ENCODE measurements at places on chromosomes 6 and 20. TPM values are rescaled to one million over a fixed set of nuclear protein-coding genes. Genes with fewer than 3 reads are reported as not detected.

KCNS1 gene
- not detected for polyA plus RNA-seq

DOK5 gene
- polyA plus RNA-seq: 0.32 TPM

KHDC1 gene
- not detected for polyA plus RNA-seq

LAMA5 gene
- polyA plus RNA-seq: 3.2 TPM

TAF4 gene
- polyA plus RNA-seq: 10.3 TPM

SLC35D3 gene
- not detected for polyA plus RNA-seq

- no peaks in the 10 kb centered on the region for H3K36me3 ChIP-seq
- H3K4me3 ChIP-seq: no peak overlapping the region
- H3K27ac ChIP-seq: no peak overlapping the region
- no peaks in the 10 kb centered on the region for H3K27me3 ChIP-seq
Observed at GRCh38 chr6:43807228-43808061, 37.4 kb downstream of the VEGFA start.

DNA sequence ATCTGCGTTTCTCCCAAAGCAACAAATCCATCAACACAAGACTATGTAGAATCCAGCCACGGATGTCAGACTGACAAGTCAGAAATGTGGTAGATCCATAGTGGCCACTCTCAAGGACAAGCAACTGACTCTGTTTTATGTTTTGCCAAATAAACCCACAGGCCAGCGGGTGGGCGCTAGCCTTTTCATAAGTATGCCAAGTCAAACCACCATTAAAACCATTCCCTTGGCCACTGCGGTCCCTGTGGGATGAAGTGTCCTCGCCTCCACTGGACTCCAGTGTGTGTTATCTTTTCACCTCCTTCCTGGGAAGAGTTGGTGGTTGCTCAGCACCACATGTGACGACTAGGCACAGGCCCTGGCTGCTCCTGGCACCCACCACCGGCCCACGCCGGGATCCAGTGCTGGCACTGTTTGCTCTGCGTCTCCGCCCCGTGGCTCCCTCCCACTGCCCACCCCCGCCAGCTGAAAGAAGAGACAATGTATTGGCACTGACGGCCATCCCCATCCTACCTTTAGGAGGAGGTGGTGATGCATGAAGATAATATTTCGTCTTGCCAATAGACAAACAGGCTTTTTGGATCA lies 103.4 kb downstream of the FOXC1 start:
- no peak overlapping the region for H3K27ac ChIP-seq
- H3K36me3 ChIP-seq: no peaks in the 10 kb centered on the region
- H3K27me3 ChIP-seq: no peaks in the 10 kb centered on the region
- DNase-seq: no peak
- H3K4me1 ChIP-seq: no peaks in the 10 kb centered on the region

DNA sequence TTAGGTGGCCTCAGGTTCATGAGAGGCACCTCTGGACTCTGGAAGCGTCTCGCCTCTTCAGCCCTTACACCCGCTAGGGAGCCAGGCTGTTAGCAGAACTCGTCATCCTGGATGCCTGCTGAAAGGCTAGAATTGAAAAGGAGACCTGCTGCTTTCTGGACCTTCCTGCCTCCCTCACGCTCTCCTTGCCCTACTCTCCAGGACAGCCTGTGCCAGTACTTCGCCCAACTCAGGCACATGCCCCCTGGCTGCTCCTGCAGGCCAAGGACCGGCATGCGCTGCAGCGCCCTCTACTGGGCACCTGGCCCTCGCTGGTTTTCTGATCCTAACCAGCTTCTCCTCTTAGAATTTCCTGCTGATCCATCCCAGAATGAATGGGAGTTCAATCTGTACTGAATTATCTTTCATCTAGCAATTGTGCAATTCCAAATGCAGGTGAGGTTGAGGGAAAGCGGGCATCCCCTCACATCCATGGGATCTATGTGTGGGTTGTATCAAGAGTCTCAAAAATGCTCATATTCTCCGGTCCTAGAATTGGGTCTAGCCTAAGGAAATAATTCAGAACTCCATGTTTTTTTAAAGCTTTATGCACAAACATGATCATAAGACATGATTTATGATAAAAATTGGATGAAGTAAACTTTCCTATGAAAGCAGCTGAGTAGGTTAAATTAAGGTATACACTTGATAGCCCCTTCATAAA lies 78.0 kb downstream of the PTPN1 start:
- H3K27ac ChIP-seq: no peak overlapping the region
- H3K4me3 ChIP-seq: no peak overlapping the region
- peaks cover 53% of the 10 kb centered on the region for H3K36me3 ChIP-seq
- peaks cover 20% of the 10 kb centered on the region for H3K4me1 ChIP-seq
- no peaks in the 10 kb centered on the region for H3K27me3 ChIP-seq

- H3K27me3 ChIP-seq: no peaks in the 10 kb centered on the region
- no peak overlapping the region for H3K4me3 ChIP-seq
Observed at GRCh38 chr6:112156668-112157067, 69.3 kb downstream of the FAM229B start.

- no peak for DNase-seq
- no peak overlapping the region for H3K27ac ChIP-seq
- H3K36me3 ChIP-seq: no peaks in the 10 kb centered on the region
Observed at GRCh38 chr6:38909015-38909730, 139.4 kb upstream of the GLP1R start.

- H3K4me3 ChIP-seq: no peak overlapping the region
- H3K27ac ChIP-seq: no peak overlapping the region
- H3K4me1 ChIP-seq: no peaks in the 10 kb centered on the region
- no peaks in the 10 kb centered on the region for H3K36me3 ChIP-seq
- no peaks in the 10 kb centered on the region for H3K27me3 ChIP-seq
Observed at GRCh38 chr20:61739832-61740118, 325.9 kb downstream of the TAF4 start.

- H3K36me3 ChIP-seq: no peaks in the 10 kb centered on the region
- peak overlapping the region; percentile 89 for H3K27ac ChIP-seq
- H3K4me1 ChIP-seq: peaks cover 23% of the 10 kb centered on the region
- no peak overlapping the region for H3K4me3 ChIP-seq
Observed at GRCh38 chr6:166958926-166959861, 2.8 kb upstream of the RNASET2 start.

DNA sequence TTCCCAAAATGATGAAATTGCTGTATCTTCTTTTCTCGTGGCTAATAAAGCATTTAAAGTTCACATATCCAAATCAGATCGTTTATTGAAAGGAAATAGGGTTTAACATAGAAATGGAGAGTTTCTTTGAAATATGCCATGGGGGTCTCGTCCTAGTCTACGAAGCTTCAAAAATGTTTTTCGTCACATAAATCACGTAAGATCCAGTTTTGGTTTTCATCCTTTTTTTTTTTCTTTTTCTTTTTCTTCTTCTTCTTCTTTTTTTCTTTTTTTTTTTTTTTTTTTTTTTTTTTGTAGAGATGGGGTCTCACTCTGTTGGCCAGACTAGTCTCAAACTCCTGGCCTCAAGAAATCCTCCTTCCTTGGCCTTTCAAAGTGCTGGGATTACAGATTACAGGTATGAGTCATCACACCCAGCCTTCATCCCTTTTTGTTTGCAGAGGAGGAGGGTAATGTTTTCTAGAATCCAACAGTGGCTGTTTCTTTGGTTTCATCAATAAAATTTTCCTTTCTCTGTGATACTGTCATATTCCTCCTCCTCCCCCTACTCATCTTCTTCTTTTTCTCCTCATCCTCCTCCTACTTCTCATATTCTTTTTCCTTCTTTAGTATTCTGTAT lies 94.7 kb upstream of the LOC128125822 start:
- no peak overlapping the region for H3K27ac ChIP-seq
- no peak for DNase-seq
- no peaks in the 10 kb centered on the region for H3K36me3 ChIP-seq
- no peak overlapping the region for H3K4me3 ChIP-seq
- H3K4me1 ChIP-seq: no peaks in the 10 kb centered on the region
